ENCODE measurements at places on chromosomes 12 and 14.

- no peak for DNase-seq
Observed at GRCh38 chr14:89672636-89673511, 255.8 kb upstream of the FOXN3 start.

- no peak for DNase-seq
Observed at GRCh38 chr12:49533331-49533730, 5.5 kb upstream of the KCNH3 start.

- DNase-seq = no peak
Observed at GRCh38 chr14:47678157-47678556, 2.8 kb upstream of the MDGA2 start.

GRCh38 chr12:100612606-100613005 lies 39.1 kb downstream of the GAS2L3 start:
- DNase-seq = no peak

DNA sequence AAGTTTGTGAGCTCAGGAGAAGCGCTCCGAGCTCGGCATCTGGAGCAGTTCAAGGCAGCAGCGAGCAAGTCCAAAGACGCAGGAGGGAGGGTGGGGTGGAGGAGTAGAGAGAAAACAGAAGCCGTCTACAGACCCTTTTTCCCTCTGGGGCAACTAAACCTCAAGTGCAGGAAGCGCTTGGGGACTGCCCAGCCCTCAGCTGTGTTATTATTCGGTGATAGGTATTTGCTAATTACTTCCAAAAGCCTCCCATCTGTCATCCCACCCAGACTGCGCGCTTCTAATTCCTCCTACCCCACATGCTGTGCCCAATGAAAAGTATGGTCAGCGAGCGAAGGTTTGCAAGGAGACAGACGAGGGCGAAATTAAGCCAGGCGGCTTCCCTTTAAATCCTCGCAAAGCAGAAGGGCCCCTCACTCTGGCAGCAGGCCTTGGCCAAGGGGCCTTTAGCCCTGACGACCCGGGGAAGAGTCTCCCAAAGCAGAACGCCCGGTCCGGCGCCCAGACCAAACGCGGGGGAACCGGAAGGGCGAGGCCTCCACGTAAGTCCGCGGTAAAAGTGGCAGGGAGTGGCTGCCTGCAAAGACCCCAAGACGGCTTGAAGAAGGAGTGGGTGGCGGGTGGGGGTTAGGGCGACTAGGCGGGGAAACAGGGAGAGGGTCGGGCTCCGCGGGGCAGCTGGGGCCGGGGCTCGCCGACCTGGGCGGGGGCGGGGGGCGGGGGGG lies 507 bp upstream of the CD9 start:
- DNase-seq = no peak

DNA sequence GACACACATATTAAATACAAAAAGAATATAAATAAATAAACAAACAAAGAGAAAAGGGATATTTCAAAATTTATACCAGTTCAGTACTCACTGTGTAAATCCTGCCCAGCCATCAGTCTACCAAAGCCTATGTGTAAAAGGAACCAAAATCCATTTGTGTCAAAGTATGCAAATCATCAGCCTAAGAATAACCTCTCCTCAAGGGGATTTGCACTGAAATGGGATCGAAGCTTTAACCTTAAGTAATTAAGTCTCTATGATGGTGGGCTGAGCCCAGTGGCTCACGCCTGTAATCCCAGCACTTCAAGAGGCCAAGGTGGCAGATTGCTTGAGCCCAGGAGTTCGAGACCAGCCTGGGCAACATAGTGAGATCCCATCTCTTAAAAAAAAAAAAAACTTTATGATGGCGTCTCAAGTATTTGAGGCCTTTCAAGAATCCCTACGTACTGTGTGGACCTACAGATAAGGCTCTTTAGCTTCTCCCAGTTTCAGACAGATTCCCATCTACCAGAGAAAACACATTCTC lies 57.8 kb upstream of the METAP2 start:
- DNase-seq = no peak

GRCh38 chr12:19434538-19434937 lies 4.8 kb upstream of the AEBP2 start:
- no peak for DNase-seq

- no peak for DNase-seq
Observed at GRCh38 chr12:42360747-42361403, 34.9 kb downstream of the PPHLN1 start.

DNA sequence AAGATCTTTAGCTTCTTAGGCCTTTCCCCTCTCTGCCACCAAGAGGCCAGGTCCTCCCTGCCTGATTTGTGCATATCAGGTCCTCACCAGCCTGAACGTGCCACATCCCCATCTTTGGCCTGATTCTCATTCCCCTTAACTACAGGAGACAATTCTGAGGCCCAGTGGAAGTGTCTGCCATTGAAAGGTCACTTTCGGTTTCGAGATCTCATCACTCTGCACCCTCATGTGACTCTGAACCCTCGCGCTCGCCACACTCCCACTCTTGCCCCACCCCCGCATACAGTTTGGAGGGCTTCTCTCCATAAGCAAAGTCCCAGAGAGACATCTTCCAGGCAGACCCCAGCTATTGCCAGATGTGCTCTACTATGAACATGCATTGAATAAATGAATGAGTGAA lies 189.0 kb downstream of the NTF3 start:
- DNase-seq = no peak

DNA sequence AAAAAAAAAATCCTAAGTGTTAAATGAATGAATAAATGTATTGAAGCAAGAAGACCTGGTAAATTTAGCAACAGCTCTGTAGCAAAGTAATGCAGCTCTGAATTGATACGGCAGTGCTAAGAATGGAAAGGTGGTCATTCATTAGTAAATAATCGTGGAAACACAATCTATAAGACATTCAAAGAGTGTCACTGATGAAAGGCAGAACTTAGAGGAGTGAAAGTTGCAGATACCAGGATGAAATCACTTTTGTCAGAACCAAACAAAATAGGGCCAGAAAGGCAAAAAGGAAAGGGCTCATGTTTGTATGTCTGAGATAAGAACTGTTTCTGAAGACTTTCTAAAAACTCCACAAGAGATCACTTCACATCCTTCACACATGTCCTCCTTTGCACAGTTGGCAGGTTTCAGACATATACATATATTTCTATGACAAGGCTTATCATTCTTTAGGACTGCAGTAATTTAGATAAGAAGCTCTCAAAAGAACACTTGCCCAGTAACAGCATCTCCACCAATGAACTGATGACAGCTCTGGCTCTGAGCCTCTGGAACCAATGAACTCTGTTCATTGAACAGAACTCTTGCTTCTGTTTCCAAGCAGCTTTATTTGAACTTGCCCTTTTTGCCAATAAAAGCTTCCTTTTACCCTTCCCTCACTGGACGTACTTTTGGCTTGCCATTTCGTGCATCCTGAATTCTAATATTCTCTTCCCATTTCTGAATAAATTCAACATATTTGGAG lies 4.2 kb upstream of the LRR1 start:
- no peak for DNase-seq

GRCh38 chr12:12156828-12157227 lies 86.1 kb downstream of the BCL2L14 start:
- DNase-seq = no peak

GRCh38 chr12:82461836-82462235 lies 103.5 kb downstream of the METTL25 start:
- DNase-seq = no peak

- DNase-seq = no peak
Observed at GRCh38 chr14:100738704-100739131, 12.0 kb downstream of the DLK1 start.

GRCh38 chr14:55347748-55348147 lies 63.9 kb downstream of the ATG14 start:
- no peak for DNase-seq

DNA sequence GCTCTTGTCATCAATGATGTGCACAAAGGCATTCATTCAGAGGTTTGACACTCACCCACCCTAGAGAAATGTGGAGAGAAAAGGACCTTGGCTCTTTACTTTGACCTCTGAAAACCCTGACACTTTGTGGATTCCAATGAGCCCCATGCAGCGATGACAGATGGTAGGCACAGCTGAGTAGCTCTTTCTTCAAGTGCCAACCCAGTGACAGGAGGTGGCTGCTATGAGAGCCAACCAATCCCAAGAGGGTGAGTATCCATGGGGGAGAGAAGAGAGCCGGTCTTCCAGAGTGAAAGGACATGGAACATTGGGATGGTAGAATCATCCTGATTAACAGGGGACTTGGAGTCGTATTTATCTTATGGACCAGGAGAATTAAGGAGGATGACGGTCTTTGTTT lies 17.8 kb downstream of the SLC8A3 start:
- DNase-seq = no peak

- no peak for DNase-seq
Observed at GRCh38 chr14:56709201-56709600, 101.1 kb downstream of the OTX2 start.

DNA sequence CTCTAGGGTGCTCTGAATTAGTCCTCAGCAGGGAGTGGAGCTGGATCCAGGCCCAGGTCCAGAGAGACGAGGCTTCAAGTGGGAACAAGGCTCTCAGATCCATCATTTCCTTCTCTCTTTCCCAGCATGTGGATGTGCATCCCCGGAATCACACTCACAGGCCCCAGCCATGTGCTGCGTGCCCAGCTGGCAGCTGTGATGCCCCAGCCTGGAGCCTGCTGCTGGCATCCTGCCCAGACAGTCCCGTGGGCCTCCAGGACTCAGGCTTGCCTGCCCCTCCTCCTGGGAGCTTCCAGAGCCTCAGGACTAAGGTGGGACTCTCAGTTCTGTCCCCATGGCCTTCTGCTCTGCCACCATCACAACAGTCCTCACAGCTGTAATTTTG lies 6.2 kb upstream of the KRT84 start:
- DNase-seq = no peak

GRCh38 chr14:77039285-77040058 lies 11.0 kb upstream of the IRF2BPL start:
- no peak for DNase-seq

DNA sequence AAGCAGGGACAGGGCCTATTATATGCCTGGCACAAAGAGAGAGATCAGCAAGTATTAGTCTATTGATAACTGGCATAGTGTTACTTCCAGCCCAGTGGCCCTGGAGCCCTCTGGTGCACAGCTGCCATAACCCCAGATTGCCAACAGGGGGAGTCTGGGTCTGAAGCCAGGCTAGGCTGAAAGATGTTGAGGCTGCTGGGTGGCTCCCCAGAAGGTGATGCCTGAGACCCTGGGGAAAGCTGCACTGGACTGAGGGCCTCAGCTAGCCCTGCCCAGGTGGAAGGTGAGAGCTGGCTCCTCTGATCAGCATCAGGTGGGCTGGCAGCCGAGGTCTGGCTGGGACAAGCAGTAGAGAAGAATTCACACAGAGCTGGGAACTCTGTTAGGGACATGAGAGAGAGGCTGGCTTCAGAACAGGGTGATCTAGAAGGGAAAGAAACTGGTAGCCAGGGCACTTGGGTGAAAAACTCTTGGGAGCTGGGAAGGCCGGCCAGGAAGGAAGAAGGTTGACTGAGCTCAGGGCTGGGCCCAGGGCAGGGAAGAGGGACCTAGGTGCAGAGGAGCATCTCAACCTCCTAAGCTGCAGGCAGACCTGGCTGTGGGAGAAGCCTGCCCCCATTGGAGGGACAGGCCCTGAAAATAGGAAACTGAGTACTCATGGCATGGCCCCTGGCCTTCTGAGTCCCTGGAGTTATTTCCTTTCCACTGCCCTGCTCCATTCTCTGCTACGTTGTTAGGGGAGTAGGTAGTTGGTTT lies 3.9 kb downstream of the GZMH start:
- DNase-seq = peak; percentile 56

DNA sequence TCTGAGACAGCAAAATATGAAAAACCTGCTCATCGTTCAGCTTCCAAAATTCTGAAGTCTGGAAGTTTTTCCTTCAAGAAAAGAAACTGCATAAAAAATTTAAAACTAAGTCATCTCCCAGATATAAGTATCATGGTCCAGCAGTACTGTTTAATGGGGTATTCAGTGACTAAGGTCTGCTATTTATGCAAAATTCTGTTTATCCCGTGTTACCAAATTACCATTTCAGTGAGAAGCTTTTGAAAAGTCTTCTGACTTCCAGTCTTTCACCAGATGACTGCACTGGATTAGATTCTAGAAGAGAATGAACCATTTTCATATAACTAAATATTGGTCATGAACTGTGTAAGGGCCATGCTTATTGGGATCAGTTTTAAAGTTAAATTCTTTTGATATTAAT lies 67.9 kb downstream of the TMEM260 start:
- no peak for DNase-seq

GRCh38 chr12:88339254-88339949 lies 197.3 kb downstream of the TMTC3 start:
- no peak for DNase-seq

- no peak for DNase-seq
Observed at GRCh38 chr12:19885093-19885812, 446.0 kb downstream of the AEBP2 start.

DNA sequence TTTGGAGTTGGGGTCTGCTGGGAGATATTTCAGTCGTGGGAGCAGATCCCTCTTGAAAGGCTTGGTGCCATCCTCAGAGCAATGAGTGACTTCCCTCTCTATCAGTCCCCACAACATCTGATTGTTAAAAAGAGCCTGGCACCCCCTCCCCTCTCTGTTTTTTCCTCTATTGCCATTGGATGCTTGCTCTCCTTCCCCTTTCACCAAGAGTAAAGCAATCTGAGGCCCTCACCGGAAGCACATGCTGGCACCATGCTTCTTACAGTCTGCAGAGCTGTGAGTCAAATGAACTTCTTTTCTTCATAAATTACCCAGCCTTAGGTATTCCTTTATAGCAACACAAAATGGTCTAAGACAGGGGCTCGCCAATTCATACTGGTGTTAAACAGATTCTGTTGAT lies 99.1 kb upstream of the CCND2 start:
- DNase-seq = no peak

DNA sequence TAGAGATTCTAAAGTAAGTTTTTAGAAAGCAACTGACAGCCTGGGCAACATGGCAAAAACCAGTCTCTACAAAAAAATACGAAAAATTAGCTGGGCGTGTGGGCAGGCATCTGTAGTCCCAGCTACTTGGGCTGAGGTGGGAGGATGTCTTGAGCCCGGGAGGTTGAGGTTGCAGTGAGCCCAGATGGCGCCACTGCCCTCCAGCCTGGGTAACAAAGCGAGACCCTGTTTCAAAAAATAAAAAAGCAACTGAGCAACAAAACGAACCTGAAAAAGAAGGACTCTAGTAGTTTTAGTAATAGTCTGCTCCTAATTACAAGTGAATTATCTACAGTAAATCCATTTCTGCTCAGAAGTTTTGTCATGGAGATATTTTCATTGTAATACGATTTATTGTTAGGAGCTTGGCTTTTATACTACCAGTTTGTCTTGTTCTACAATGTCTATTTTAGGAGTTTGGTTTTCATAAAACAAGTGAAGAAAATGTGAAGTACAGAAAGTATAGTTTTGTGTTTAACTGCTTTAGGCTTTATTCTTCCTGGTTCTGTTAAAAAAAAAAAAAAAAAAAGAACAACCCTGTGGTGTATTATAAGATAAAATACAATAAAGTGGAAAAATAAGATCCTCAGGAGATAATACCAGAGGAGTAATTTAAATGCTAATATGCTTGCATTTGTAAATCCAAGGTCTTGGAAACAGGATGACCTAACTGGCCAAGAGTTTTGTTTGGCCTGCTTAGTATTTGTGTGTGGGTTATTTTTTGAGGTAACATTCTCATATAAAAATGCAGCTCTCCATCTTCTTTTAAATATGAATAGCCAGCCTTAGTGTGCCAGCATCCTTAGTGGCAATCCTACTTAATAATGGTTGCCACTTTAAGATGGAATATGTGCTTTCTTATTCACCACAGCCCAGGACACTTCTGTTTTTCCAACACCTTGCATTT lies 2.8 kb downstream of the TMX1 start:
- DNase-seq = no peak
